ENCODE measurements at places on chromosomes 11 and 22. TPM values are rescaled to one million over a fixed set of nuclear protein-coding genes. Genes with fewer than 3 reads are reported as not detected.

The ROM1 gene
- 13.6 TPM for total RNA-seq

The MICAL3 gene
- total RNA-seq, result 23.8 TPM

The PVALB gene
- not detected for total RNA-seq

The BACE1 gene
- 25.8 TPM for total RNA-seq

The FXYD2 gene
- 1.6 TPM for total RNA-seq

The SLC17A6 gene
- total RNA-seq, result 1.8 TPM

DNA sequence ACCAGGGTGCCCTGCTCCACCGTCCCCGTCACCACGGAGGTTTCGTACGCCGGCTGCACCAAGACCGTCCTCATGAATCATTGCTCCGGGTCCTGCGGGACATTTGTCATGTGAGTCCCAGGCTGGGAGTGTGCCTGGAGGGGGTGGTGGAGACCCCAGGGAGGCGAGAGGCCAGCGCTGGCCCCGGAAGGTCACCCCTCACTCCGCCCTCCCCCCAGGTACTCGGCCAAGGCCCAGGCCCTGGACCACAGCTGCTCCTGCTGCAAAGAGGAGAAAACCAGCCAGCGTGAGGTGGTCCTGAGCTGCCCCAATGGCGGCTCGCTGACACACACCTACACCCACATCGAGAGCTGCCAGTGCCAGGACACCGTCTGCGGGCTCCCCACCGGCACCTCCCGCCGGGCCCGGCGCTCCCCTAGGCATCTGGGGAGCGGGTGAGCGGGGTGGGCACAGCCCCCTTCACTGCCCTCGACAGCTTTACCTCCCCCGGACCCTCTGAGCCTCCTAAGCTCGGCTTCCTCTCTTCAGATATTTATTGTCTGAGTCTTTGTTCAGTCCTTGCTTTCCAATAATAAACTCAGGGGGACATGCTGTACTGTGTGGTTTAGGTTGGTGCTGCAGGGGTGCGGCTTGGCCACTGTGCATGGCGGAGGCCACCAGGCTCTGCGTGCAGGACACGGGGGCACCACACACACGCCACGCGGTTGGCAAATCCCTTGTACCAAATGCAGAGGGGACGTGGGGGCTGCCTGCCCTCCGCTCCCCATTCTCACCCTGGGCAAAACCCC is 35.4 kb downstream of the MUC2 start:
- ATAC-seq, result peak; percentile 23

DNA sequence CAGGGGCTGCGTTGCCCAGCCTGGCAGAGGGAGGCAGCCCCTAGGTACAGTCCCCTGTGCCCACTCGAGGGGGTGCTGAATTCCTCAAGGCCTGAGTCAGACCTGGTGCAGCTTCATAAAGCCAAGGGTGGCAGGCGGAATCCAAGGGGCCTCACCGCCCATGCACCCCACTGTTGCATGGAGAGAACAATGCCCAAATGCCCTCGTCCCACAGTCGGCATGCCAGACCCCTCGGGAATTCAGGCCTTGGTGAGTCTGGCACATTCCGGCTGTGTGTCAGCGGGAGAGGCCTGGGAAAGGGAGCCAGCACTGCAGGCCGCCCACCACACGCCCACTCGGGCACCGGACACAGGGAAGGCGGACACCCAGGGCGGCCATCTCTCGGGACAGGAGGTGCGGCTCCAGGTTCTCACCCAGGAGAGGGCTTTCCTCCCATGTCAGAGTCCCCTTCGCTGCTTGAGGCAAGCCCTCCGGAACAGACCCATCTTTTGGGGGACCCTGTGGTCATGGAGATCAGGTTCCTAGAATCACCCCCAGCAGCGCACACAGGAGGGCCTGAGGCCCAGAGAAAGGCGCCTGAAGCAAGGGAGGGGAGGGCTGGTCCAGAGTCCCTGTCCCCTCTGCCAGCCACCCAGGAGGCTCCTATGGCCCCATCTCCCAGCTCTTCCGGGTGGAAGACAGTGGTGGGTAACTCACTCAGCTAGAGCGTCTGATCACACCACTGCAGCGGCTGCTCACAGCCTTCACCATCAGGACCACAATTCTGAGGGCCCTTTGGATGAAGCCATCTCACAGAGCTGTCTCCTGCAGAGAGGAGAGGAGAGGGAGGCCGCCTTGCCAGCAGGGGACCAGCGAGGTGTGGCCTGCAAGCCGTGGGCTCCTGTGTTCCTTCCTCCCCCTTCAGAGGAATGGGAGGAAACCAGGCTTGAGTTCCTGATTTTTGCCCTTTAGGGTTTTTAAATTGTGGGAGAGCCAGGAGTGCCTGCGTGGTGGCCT is 31.6 kb upstream of the KCNQ1OT1 start:
- no peak for ATAC-seq

GRCh38 chr11:102194257-102194656 is 84.0 kb downstream of the YAP1 start:
- ATAC-seq, result no peak

DNA sequence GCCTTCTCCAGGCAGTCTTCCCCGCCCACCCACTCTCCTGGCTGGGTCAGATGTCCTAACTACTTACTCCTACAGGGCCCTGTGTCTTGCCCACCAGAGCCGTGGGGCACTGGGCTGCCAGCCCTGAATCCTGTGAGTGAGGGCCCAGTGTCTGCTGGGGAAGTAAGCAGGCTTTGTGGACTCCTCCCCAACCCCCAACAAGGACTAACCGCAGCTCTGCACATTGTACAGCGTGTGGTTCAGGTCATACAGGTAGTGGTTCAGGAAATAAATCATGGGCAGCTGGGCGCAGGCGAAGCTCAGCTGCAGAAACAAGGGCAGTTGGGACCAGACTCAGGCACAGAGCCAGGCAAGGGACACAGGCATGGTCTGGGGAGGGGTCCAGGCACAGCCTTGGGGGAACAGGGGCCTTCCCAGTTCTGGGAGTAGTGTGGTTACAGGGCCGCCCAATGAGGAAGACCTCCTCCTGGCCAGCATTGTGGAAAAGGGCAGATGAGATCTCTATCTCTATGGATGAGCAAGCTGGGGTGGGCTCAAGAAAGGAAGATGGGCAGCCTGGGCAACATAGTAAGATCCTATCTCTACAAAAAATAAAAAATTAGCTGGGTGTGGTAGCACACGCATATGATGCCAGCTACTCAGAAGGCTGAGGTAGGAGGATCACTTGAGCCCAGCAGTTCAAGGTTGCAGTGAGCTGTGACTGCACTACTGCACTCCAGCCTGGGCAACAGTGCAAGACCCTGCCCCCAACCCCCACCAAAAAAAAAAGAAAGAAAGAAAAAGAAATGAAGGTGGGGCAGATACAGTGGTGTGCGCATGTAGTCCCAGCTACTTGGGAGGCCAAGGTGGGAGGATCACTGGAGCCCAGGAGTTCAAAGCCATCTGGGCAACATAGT is 5.5 kb downstream of the UNC93B1 start:
- no peak for ATAC-seq

GRCh38 chr11:26698224-26698623 is 23.6 kb downstream of the SLC5A12 start:
- no peak for ATAC-seq

GRCh38 chr11:99683933-99684332 is 663.2 kb downstream of the CNTN5 start:
- no peak for ATAC-seq

- ATAC-seq, result no peak
Measured at GRCh38 chr11:17564687-17565042, 17.6 kb downstream of the OTOG start.

- ATAC-seq, result no peak
Measured at GRCh38 chr11:125418396-125418795, 77.7 kb downstream of the FEZ1 start.

DNA sequence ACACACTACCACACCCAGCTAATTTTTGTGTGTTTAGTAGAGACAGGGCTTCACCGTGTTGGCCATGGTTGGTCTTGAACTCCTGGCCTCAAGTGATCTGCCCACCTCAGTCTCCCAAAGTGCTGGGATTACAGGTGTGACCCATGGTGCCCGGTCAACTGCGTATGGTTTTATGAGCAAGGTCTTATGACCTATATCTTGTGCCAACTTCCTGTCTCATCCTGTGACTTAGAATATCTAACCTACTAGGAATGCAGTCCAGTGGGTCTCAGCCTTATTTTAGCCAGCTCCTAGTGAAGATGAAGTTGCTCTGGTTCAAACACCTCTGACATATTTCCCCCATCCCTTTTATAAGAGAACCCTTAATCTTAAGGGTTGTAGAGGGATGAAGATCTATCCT is 66.1 kb upstream of the OR5AN1 start:
- ATAC-seq, result no peak

GRCh38 chr22:25853078-25853477 is 111.1 kb downstream of the MYO18B start:
- ATAC-seq, result peak; percentile 68

- peak; percentile 2 for ATAC-seq
Measured at GRCh38 chr11:66543263-66544107, 2.4 kb downstream of the ZDHHC24 start.

DNA sequence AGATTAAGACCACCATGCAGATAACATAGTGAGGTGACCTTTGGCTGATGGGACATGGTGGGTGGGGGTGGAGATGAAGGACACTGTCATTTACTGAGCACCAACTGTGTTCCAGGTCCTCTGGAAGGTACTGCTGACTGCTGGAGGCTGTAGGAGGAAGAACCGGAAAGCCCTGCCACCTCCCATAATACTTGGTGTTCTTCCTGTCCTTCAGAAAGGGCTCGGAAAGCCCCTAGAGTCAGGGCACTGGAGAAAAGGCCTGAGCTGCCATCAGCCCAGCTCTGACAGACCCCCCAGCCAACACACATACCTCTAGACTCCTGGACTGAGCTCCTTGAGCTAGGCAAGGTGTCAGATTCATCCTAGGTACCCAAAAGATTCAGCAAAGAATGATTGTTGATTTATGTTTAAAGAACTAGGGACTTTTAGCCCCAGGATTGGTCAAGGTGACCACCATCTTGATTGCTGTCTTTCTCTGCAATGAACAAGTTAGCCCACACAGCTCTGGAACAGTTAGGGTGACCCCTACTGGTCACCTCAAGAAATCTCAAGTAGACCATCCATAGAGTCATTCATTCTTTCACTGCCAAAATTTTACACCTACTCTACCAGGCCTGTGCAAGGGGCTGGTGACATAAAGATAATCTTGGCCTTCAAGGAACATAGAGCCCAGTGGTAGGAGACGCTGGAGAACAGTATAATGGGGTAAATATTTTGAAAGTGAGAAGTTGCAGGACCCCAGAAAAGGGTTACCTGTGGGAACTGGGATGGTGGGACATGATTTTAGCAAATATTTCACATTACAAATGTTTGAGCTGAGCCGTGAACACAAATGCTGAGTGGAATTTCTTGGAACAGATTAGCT is 39.4 kb downstream of the IRAG1 start:
- ATAC-seq, result no peak

- no peak for ATAC-seq
Measured at GRCh38 chr11:111476956-111477355, 35.2 kb downstream of the BTG4 start.

DNA sequence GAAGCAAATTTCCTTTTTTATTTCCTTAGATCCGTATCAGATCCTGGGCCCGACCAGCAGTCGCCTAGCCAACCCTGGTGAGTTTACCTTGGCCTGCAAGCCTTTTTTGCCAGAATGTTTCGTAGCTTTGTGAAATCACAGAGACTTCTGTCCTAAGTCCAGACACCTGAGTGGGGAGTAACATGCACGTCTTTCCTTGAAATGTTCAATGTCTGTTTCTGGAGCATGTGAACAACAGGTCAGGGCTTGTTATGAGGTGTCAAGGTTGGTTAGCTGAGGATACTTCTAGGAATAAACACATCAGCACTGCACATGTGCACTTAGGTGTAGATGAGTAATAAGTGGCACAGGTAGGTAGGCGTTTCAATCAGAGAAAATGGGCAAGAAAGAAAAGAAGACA is 58.0 kb downstream of the KCNJ1 start:
- no peak for ATAC-seq

- ATAC-seq, result no peak
Measured at GRCh38 chr11:2258501-2259465, 11.6 kb downstream of the ASCL2 start.

- peak; percentile 85 for ATAC-seq
Measured at GRCh38 chr11:43962383-43963278, 20.2 kb downstream of the C11orf96 start.

- no peak for ATAC-seq
Measured at GRCh38 chr11:46669711-46670139, 30.7 kb downstream of the ARHGAP1 start.

DNA sequence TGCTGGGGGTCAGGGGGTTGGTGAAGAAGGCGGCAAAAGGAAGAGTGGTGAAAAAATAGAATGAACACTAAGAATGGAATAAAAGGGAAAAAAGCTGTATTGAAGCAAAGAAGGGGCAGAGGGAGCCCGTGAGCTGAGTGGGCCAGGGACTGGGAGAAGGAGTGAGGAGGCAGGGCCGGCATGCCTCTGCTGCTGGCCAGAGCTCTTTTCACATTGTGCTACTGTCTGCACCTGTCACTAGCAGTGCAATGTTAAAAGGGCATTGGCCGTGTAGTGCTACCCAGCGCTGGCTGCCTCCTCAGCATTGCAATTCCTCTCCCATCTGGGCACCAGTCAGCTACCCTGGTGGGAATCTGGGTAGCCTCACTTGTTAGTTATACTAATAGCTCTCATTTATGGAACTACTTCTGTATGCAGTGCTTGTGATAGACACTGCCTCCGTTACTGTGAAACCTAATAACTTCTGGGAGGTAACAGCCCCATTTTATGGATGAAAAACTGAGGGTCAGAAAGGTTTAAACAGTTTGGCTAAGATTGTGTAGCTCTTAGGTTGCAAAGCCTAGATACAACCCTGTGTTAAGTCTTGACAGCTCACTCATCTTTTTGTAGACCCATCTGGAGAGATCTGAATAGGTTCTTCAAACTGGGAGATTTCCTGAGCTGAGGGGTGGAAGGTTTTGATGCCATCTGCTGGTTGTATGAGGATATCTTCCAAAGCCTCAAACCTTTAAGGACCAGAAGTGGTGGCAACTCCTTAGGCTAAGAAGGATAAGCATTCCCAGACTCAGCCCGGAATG is 8.5 kb downstream of the YPEL4 start:
- peak; percentile 11 for ATAC-seq

DNA sequence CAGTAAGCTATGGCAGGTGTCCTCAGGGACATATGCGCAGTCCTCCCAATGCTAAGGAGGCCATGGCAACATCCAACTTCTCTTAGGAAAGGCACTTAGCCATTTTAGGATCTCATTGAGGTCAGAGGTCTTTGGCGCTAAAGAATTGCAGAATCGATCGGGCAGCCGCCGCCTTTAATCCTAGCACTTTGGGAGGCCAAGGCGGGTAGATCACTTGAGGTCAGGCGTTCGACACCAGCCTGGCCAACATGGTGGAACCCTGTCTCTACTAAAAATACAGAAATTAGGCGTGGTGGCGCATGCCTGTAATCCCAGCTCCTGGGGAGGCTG is 1.2 kb upstream of the CHID1 start:
- no peak for ATAC-seq

- ATAC-seq, result no peak
Measured at GRCh38 chr11:132058211-132058772, 687.9 kb downstream of the NTM start.

- ATAC-seq, result no peak
Measured at GRCh38 chr11:88689548-88690240, 352.2 kb upstream of the CTSC start.

GRCh38 chr11:6319001-6319703 is 1.1 kb downstream of the CAVIN3 start:
- peak; percentile 25 for ATAC-seq

All from motor neuron (in vitro differentiated cells).